MG63 (cell line): ENCODE measurements at places on chromosomes 2 and 18. TPM values are rescaled to one million over a fixed set of nuclear protein-coding genes. Genes with fewer than 3 reads are reported as not detected.

- DNase-seq, result no peak
These were observed 799.3 kb downstream of the BCL11A start for GRCh38 chr2:59754011-59754735.

GRCh38 chr2:46181789-46182530 lies 115.2 kb upstream of the EPAS1 start:
- DNase-seq, result no peak

DNA sequence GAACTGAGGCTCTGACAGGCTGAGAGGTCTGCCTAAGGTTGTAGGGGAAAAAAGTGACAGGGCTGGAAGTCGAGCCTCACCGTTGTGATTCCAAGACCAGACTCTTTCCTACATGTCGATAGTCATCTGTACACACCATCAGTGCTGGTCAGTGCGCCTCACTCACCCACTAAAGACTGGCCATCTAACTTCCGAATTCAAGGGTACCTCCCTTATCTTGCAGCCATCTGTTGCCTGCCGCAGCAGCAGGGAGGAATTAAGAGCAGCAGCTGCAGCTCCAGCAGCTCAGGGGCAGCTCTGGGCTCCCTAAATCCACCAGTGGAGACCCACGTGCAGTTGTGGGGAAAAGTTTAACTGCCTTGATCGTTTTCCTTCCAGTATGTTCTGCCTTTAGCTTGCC lies 32.6 kb upstream of the GPR39 start:
- DNase-seq, result no peak

GRCh38 chr2:23379220-23379695 lies 5.7 kb upstream of the KLHL29 start:
- no peak for DNase-seq

GRCh38 chr2:158560259-158560658 lies 103.5 kb downstream of the PKP4 start:
- DNase-seq, result no peak

DNA sequence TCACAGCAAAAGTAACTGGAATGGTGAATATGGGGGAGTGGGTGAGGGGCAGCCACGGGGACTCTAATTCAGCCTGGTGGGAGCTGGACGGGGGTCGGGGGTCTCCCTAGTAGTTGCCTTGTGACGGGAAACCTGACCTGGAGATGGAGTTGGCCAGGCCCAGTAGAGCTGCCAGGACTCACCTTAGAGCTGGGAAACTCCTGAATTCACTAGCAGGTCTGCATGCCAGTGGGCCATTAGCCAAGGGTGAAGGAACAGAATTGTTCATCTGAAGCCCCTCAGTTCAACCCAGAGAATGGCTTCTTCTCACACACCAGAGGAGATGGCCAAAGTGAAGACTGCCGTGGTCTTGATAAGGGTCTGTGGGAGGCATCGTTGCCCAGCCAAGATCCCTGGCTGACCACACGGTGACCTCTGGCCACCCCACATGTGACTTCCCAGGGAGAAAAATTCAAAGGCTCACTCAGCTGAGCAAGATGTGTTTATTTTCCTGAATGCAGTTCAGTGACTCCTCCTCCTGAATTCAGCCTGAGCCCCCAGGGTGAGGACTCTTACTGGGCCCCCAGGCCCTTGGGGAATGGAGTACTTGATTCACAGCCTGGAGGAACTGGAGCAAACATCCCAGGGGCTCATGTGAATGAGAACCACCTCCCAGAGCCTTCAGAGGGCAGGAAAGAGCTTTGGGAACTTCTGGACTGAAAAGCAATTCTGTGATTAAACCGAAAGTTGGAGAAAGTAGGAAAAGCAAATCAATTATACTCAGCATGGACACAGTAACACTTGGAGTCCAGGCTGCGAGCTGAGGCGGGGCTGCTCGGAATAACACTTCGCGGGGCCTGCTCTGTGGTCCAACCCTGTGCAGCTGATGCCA lies 25.2 kb downstream of the MOCOS start:
- no peak for DNase-seq

The TMEM37 gene
- 0.56 TPM in 1 of 2 replicates, not detected in the other for total RNA-seq

The SPDYA gene
- total RNA-seq, result not detected in 2 replicates

The GRP gene
- not detected in 2 replicates for total RNA-seq
